ENCODE measurements at places on chromosomes 3 and 15. TPM values are rescaled to one million over a fixed set of nuclear protein-coding genes. Genes with fewer than 3 reads are reported as not detected.
A peak's percentile ranks its signal among the peaks of the same experiment; 100 is the strongest.

Gene FBXO40
- 0.04 TPM for total RNA-seq

Gene C3orf20
- not detected for total RNA-seq

- DNase-seq, result no peak
Observed at GRCh38 chr3:3031326-3031725, 78.8 kb downstream of the IL5RA start.

DNA sequence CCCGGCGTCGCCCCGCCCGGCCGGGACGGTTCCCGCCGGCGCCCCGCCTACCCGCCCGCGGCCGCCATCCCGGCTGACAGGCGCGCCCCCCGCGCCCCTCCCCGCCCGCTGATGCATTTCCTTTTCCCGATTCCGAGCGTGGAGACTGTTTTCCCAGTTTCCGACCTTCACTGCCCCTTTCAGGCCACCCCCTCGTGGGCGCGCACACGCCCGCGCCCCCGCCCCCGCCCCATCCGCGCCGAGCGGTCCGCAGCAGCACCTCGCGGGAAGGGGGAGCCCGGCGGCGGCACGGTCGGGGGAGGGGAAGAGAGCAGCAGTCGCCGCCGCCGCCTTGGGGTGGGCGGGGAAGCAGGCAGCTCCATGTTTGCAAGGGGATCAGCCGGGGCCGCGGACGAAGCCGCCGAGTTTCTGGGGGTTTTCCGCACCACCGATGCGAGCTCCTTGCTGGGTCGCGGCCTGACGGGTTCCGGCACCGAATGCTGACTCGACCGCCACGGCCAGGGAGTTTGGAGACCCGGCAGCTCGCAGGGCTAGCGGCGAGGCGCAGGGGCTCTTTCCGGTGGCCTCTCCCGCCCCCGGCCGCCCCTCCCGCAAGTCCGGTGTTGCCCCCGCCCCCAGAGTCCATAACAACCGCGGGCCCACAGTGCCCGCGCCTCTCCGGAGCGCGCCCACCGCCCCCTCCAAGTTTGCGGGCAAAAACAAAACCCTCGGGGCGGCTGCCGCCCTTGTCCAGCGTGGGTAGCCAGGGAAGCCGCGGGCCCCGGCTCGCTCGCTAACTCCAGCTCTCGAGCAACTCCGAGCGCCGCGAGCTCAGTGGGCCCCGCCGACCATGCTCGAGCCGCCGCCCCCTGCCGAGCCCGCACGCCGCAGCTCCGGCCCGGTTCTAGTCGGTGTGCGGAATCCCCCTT lies 3.2 kb upstream of the SIN3A start:
- peak; percentile 68 for DNase-seq

DNA sequence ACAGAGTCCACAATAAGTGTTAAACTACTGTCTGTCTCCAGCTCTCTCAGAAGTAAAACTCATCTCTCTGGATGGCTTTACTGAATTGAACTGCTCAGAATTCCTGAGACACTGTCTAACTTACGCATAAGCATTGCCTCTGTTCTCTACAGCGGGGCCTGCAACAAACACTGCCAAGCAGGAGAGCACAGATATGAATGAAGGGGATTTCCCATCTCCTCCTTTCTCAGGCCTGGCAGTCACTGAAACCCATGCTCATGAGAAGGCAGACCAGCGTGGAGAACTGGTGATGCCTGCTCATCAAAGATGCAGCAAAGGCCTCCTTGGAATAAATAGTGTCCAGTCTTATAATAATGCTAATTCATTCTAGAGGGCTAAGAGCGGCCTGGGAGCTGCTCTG lies 10.3 kb downstream of the RASGRP1 start:
- DNase-seq, result no peak

GRCh38 chr3:129938140-129938930 lies 36.2 kb upstream of the TRH start:
- DNase-seq, result no peak

Gene TMEM158
- total RNA-seq, result 18.5 TPM

Gene TFG
- 68.4 TPM for total RNA-seq

Gene TNFAIP8L3
- 0.25 TPM for total RNA-seq

Gene PLA2G4F
- total RNA-seq, result 0.16 TPM

GRCh38 chr3:13022348-13023234 lies 50.6 kb downstream of the IQSEC1 start:
- DNase-seq, result peak; percentile 56

Gene SMCO1
- total RNA-seq, result not detected

Gene SLC12A1
- 0.39 TPM for total RNA-seq

Gene CCR8
- not detected for total RNA-seq

DNA sequence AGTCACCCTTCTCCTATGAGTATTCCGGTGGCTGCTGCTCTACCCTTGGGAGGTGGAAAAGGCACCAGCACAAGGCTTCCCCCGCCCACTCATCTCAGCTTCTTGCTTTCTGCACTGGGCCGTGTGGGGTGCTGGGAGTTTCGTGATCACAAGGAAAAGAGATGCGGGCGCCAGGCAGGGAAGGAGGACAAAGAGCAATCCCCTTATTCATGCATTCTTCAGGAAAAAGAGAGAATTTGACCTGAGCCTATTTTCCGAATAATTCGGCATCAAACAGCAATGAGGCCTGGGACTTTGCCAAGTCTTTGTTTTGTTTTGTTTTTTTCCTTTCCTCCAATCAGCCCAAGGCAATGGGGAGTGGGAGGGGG lies 102.2 kb upstream of the LPP start:
- no peak for DNase-seq

Gene SLC24A5
- total RNA-seq, result not detected

- DNase-seq, result peak; percentile 56
Observed at GRCh38 chr3:184259878-184260723, 1.3 kb downstream of the CAMK2N2 start.

Gene GOLIM4
- 23.9 TPM for total RNA-seq

Measured in WTC11 (cell line).